ENCODE measurements at places on chromosomes 7 and 10. TPM values are rescaled to one million over a fixed set of nuclear protein-coding genes. Genes with fewer than 3 reads are reported as not detected.
A peak's percentile ranks its signal among the peaks of the same experiment; 100 is the strongest.

SPAM1 gene
- not detected for total RNA-seq

PLPP4 gene
- total RNA-seq, result not detected

PNLIPRP1 gene
- not detected for total RNA-seq

FUOM gene
- 9.5 TPM for total RNA-seq

RHOBTB1 gene
- 0.97 TPM for total RNA-seq

ACSM6 gene
- total RNA-seq, result not detected

CDNF gene
- total RNA-seq, result 1.8 TPM

CHN2 gene
- total RNA-seq, result 40.6 TPM

GRCh38 chr7:151917791-151918509, 38.3 kb upstream of the GALNTL5 start:
- H3K27ac ChIP-seq, result no peak overlapping the region
- no peaks in the 10 kb centered on the region for H3K36me3 ChIP-seq
- no peaks in the 10 kb centered on the region for H3K27me3 ChIP-seq
- DNase-seq, result no peak
- no peak overlapping the region for H3K4me3 ChIP-seq
- no peaks in the 10 kb centered on the region for H3K4me1 ChIP-seq

DNA sequence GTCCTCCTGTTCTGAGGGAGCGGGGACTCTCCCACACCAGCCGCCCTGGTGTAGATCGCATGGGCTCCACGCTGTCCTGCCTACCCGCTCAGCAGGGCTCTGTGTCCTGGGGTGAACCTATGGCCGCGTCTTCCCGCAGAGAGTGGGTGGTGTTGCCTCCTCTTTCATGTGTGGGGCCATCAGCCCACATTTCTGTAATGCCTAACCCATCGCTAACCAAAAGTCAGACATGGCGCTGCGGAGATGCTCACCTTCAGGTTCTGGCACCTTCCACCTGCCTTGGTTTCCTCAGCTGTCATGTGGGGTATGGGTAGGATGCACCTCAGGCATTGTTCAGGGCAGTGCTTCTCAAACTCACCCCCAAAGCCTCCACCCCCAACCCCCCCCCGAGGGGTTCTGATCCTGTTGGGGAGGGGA, 50.5 kb upstream of the CAMK2B start:
- no peak overlapping the region for H3K27ac ChIP-seq
- H3K36me3 ChIP-seq, result no peaks in the 10 kb centered on the region
- no peak overlapping the region for H3K4me3 ChIP-seq
- DNase-seq, result no peak
- H3K27me3 ChIP-seq, result no peaks in the 10 kb centered on the region

DNA sequence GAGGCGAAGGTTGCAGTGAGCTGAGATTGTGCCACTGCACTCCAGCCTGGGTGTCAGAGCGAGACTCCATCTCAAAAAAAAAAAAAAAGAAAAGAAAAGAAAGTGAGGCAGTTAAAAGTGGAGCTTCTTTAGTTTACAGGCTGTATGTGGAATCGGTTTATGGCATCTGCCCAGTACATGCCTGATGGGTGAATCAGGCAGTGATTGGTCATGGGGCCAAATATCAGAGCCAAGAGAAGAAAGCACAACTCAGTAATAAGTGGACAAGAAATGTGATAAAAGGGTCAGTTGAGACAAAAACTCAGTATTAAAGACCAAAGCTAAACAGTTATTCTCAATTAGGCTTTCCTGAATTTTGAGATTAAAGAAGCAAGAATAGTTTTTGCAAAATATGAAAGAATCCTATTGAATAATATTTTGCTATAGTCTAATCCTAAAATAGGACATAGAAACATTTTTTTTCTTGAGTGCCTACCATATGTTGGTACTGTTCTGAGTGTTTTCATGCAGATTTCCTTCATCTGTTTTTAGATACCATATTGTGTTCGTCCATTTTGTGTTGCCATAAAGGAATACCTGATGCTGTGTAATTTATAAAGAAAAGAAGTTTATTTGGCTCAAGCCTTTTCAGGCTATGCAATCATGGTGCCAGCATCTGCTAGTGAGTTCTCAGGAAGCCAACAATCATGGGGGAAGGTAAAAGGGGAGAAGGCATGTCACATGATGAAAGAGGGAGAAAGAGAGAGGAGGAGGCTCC, 14.4 kb downstream of the CDC14C start:
- no peak for DNase-seq
- no peaks in the 10 kb centered on the region for H3K27me3 ChIP-seq
- H3K4me1 ChIP-seq, result no peaks in the 10 kb centered on the region

GRCh38 chr10:131131726-131132591, 179.6 kb downstream of the TCERG1L start:
- H3K36me3 ChIP-seq, result no peaks in the 10 kb centered on the region
- no peaks in the 10 kb centered on the region for H3K27me3 ChIP-seq
- H3K4me1 ChIP-seq, result no peaks in the 10 kb centered on the region
- H3K4me3 ChIP-seq, result no peak overlapping the region

- peak overlapping the region; percentile 58 for H3K27ac ChIP-seq
- no peaks in the 10 kb centered on the region for H3K27me3 ChIP-seq
- H3K4me1 ChIP-seq, result peaks cover 16% of the 10 kb centered on the region
- H3K36me3 ChIP-seq, result no peaks in the 10 kb centered on the region
- no peak for DNase-seq
Measured at GRCh38 chr10:12606461-12606860, 257.1 kb downstream of the CAMK1D start.

- peaks cover 17% of the 10 kb centered on the region for H3K36me3 ChIP-seq
- DNase-seq, result no peak
- H3K27ac ChIP-seq, result no peak overlapping the region
- H3K27me3 ChIP-seq, result no peaks in the 10 kb centered on the region
- no peak overlapping the region for H3K4me3 ChIP-seq
Measured at GRCh38 chr10:32299354-32299980, 47.5 kb downstream of the EPC1 start.

GRCh38 chr10:95601116-95601719, 40.0 kb upstream of the SORBS1 start:
- DNase-seq, result peak; percentile 23
- no peaks in the 10 kb centered on the region for H3K4me1 ChIP-seq
- H3K27me3 ChIP-seq, result no peaks in the 10 kb centered on the region
- H3K4me3 ChIP-seq, result no peak overlapping the region
- peaks cover 6% of the 10 kb centered on the region for H3K36me3 ChIP-seq

- peaks cover 4% of the 10 kb centered on the region for H3K36me3 ChIP-seq
- H3K27me3 ChIP-seq, result no peaks in the 10 kb centered on the region
- H3K4me3 ChIP-seq, result no peak overlapping the region
- H3K4me1 ChIP-seq, result peaks cover 17% of the 10 kb centered on the region
- no peak overlapping the region for H3K27ac ChIP-seq
- peak; percentile 76 for DNase-seq
Measured at GRCh38 chr10:46028584-46029460, 1.6 kb downstream of the NCOA4 start.

GRCh38 chr10:77692782-77693181, 55.2 kb upstream of the KCNMA1 start:
- no peaks in the 10 kb centered on the region for H3K36me3 ChIP-seq
- DNase-seq, result no peak
- H3K27me3 ChIP-seq, result peaks cover 2% of the 10 kb centered on the region
- no peak overlapping the region for H3K4me3 ChIP-seq
- H3K4me1 ChIP-seq, result no peaks in the 10 kb centered on the region
- H3K27ac ChIP-seq, result no peak overlapping the region

GRCh38 chr7:32215697-32216096, 145.5 kb upstream of the PDE1C start:
- H3K27ac ChIP-seq, result no peak overlapping the region
- no peaks in the 10 kb centered on the region for H3K4me1 ChIP-seq
- H3K36me3 ChIP-seq, result no peaks in the 10 kb centered on the region
- H3K27me3 ChIP-seq, result no peaks in the 10 kb centered on the region
- no peak for DNase-seq

DNA sequence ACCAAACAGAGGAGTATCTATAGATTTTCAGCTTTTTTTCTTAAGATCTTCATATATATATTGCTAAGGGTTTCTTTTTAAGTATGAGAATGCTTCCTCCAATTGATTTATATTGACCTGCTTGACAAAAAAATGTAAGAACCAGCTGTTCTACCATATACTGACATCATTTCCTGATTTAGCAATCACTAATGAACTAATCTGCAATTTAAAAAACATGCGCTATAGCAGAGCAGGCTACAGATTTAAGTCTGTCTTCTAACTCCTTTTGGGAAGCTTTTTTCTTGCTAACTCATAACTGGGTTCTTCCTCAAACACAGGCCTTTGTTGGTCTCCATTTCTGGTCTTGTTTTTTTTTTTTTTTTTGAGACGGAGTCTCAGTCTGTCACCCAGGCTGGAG, 33.2 kb downstream of the ABCC2 start:
- no peak for DNase-seq
- H3K36me3 ChIP-seq, result no peaks in the 10 kb centered on the region
- H3K4me1 ChIP-seq, result no peaks in the 10 kb centered on the region
- no peak overlapping the region for H3K27ac ChIP-seq

- H3K4me3 ChIP-seq, result no peak overlapping the region
- H3K36me3 ChIP-seq, result peaks cover 15% of the 10 kb centered on the region
- no peak for DNase-seq
- H3K27me3 ChIP-seq, result no peaks in the 10 kb centered on the region
Measured at GRCh38 chr10:72105710-72106109, 17.4 kb upstream of the SPOCK2 start.
